Kidney epithelial cell (primary cell): ENCODE measurements at places on chromosomes 1 and 21.

DNA sequence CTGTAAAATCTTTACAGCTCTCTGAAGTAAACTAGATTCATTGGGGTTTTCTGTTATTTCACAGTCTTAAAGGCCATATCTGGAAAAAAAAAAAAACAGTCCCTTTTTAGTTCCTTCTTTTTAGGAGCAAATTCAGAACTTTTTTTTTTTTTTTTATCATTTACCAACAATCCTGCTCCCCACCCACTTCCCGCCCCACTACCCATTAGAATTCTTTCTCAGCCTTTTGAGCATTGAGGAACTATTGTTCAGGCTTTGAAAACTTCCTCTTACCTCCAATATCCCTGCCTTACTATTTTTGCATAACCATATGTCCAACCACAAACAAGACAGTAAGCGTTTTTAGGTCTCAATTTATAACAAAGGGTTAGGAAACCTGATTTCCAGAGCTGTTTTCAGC, 330.1 kb downstream of the PLPP3 start:
- no peak for DNase-seq

DNA sequence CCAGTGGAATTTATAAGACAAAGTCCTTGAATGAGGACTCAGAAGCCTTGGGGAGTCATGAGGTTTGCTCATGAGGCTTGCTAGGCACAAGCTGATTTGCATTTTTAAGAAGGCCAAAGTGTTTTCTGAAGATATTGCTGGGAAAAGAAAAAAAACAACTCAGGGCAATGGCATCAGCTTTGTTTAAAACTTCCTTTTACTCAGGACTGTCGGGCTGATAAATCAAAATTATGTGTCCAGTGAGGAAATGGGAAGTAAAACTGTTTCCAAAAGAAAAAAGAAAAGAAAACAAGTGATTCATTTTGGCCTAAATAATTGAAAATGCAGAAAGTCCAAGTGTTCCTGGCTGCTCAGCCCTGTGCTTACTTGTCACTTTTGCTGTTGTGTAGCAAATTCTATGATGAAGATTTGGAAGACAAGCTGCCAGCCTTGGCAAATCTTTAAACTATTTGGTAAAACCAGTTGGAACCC, 282.4 kb downstream of the HLX start:
- DNase-seq, result no peak

DNA sequence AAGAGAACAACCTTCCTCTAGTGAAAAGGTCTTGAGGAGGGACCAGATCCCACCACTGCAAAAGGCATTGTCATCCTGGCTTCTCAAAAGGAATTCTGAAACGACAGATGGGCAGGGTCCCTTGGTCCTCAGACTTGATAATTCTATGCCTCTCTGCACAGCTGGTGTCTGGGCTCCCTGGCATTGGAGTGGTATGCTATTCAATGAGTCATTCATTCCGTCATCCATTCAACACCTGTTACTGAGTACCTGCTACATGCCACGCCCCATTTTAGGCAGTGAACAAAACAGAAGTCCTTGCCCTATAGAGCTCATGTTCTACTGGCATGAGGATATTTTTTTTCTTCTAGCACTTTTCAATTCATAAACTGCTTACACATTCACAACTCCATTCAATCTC, 45.8 kb upstream of the HMGB4 start:
- DNase-seq, result no peak

GRCh38 chr1:220294846-220295301, 22.6 kb upstream of the RAB3GAP2 start:
- DNase-seq, result no peak

DNA sequence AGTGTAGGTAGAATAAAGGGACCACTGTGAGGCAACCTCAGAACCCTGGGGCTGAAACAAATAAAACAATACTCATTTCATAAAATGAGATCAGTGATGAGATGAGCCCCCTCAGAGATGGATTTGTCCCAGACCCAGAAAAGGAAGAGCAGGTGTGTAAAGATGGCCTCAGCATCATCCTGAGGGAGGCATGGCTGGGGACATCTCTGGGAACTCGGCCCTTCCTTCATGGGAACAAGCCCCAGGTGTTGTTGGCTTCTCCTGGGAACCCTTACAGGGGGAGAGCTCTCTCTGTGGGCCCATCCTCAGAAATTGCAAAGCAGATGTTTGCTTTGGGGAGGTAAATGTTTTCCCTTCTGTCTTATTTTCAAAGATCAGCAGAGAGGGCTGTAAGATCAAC, 133.2 kb upstream of the USP24 start:
- no peak for DNase-seq

DNA sequence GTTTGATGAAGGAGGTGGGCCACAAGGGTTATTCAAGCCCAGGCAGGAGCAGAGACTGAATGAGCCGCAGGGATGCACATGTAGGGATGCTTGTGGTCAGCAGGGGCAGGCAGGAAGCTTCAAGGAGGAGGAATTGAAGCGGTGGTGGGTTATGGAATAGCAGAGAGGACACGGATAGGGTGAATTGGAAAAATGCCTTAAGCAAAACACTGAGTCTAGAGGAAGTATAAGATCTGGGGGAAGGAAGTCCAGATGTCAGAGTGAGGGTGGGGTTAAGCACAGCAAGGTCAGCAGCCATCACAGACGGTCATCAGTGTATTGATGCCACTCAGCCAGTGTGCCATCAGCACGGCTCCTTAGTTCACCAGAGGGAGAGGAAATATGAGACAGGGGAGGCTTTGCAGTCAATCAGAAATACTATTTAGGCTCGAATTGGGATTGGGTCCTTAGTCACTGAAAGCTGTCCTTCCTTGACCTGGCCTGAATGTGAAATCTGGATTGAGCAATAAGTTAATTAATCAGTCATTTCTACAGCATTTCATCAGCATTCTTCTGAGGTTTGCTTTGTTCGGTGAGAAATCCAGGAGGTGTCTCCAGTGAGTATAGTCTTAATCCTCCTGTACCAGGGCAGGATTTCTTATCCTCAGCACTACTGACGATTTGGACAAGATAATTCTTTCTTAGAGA, 6.0 kb upstream of the LCE1F start:
- DNase-seq, result no peak

DNA sequence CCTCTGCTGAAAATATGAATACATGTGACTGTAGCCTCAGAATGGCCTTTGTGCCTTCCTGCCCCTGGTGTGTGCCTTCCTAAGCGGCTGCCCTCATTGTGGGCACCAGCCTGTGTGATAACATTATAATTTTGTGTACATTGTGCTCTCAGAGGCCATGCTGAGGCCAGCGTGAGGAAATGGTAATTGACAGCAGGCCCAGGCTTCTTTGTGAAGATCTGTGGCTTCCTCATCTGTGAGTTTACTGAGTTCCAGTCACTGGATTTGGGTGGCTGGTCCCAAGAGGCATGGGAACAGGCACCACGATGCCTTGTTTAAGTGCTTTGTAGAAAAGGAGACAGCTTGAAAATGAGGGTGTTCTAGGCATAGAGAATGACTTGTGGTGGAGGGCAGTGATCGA, 389.3 kb downstream of the OMA1 start:
- DNase-seq, result no peak

DNA sequence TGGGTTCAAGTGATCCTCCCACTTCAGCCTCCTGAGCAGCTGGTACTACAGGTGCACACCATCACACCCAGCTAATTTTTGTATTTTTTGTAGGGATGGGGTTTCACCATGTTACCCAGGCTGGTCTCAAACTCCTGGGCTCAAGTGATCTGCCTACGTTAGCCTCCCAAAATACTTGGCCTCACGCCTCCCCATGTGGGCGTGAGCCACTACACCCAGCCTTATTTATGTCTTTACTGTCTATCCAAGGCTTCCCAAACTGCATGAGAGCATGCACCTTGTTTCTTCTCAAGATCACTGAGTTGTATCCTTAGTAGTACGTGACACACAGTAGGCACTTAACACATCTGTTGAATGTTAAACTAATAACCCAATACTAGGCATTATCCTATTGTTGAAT, 14.2 kb downstream of the WASF2 start:
- DNase-seq, result no peak

GRCh38 chr1:4770713-4771112, 116.3 kb downstream of the AJAP1 start:
- DNase-seq, result no peak

DNA sequence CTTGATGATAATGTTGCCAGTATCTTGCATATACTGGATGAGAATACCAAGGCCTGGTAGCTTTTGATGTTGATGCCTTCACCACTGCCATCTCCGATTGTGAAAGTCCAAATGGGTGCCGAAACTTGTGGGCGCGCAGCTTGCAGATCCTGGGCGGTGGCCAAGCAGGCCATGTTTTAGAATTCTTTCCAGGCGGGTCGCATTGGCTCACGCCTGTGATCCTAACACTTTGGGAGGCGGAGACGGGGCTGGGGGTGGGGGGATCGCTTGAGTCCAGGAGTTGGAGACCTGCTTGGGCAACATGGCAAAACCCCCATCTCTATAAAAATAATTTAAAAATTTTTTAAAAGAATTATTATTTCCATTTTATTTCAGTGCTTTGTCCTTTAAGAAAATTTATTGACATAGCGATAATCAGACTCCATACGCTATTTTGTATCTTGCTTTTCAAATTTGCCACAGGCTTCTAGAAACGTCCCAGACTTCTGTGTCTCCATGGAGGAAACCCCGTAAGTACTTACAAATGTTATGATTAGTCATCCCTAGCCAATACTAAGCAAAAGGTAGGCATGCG, 592 bp upstream of the ZNF326 start:
- DNase-seq, result no peak

DNA sequence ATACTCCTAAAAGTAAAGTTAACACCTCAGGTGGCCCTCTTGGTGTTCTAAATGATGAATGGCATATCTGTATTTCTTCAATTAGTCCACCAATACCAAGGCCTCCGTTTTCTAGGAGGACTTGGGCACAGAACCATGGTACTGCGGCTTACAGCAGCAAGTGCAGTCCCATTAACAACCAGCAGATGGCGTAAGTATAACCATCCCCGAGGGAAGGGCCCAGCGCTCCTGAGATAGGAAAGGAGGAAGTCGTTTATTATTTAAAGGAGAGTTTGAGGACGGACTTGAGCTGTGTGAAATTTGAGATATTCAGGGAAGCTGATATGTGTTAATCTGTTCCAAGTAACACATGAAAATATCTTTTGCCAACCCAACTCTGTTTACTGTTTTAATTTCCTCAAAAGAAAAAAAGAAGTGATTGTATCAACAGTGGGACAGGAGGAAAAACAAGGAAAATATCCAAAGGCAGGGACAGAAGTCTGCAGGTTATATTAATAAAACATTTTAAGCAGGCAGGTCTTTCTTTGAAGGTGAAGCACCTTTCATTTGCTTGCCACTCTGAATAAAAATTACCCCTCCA, 37.7 kb upstream of the KCNJ15 start:
- DNase-seq, result no peak

GRCh38 chr1:118811156-118811555, 177.0 kb downstream of the TBX15 start:
- no peak for DNase-seq

GRCh38 chr1:221761354-221762002, 19.6 kb upstream of the DUSP10 start:
- DNase-seq, result no peak

GRCh38 chr1:59020151-59020997, 236.5 kb upstream of the JUN start:
- DNase-seq, result peak; percentile 56
